ENCODE measurements at places on chromosomes 5 and 9. TPM values are rescaled to one million over a fixed set of nuclear protein-coding genes. Genes with fewer than 3 reads are reported as not detected.

Gene CYSRT1
- total RNA-seq, result 0.21 TPM

Gene SPATA9
- total RNA-seq, result not detected

Gene IFNA13
- not detected for total RNA-seq

Gene ZCCHC7
- 11.3 TPM for total RNA-seq

Gene MEGF9
- total RNA-seq, result 24.1 TPM
